Aorta (tissue), 5 donors: ENCODE measurements at places on chromosomes 4 and X. TPM values are rescaled to one million over a fixed set of nuclear protein-coding genes. Genes with fewer than 3 reads are reported as not detected.
A peak's percentile ranks its signal among the peaks of the same experiment; 100 is the strongest.

CTAG2 gene
- total RNA-seq = not detected

DNA sequence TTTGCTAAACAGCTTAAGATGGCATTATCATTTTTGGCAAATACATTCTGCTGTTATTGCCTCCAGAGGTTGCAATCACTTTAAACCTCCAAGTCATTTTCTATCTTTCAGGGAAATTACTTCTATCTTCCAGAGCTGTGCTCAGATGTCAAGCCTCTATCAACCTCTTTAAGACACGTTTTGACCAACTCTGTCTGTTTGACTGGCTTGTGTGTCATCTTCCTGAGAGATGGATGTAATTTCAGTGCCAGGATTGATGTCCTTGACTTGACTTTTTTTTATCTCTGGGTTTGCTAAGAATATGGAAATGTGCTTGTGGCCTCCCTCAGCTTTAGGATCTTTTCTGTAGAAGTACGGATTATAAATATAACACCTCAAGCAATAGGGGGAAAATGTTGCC is 263.4 kb downstream of the GLUD2 start:
- H3K4me1 ChIP-seq = no peaks in the 10 kb centered on the region
- H3K4me3 ChIP-seq = no peak overlapping the region
- H3K36me3 ChIP-seq = no peaks in the 10 kb centered on the region

- no peak for DNase-seq
- H3K4me3 ChIP-seq = peak overlapping the region; percentile 53
- peak overlapping the region; percentile 85 for H3K27ac ChIP-seq
- no peaks in the 10 kb centered on the region for H3K36me3 ChIP-seq
These were observed 86.2 kb upstream of the HPRT1 start for GRCh38 chrX:134373736-134374135.

TRIM75 gene
- total RNA-seq = not detected
